Stimulated activated CD8-positive, alpha-beta memory T cell treated with anti-CD3 and anti-CD28 coated beads, Interleukin-4, amount 100 ng/mL, for 1 hour (primary cell): ENCODE measurements at places on chromosomes 7 and 10.

- no peak for DNase-seq
These were observed 1021.6 kb downstream of the GATA3 start for GRCh38 chr10:9076066-9076465.

DNA sequence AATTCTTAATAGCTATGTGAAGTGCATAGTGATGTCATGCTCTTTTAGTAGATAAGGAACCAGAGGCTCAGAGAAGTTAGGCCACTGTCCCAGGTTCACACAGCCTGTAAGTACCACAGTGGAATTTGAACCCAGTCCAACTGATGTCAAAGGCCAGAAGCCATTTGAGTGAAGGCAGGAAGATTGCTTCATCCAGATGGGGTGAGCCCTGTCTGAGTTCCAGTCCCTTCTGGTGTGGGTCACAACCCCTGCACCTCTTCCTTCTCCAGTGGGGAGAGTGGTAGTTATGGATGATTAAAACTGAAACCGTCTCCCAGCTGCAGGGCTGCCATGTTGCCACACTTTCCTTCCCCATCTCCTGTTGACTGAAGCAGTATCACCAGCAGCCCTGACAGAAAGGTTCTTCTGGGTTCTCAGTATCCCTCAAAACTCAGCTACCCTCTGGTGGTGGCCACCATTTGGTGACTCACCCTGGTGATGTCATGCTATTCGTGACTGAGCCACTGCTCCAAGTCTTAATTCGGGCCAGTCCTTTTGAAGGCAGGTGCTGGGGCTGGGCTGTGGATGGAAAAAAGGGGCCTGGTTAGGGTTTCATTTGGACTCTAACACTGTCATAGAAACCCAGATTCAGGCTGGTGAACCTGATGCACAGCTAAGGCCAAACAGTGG lies 1.5 kb upstream of the C10orf95 start:
- no peak for DNase-seq

GRCh38 chr7:133135451-133135850 lies 53.6 kb upstream of the CHCHD3 start:
- DNase-seq = no peak

DNA sequence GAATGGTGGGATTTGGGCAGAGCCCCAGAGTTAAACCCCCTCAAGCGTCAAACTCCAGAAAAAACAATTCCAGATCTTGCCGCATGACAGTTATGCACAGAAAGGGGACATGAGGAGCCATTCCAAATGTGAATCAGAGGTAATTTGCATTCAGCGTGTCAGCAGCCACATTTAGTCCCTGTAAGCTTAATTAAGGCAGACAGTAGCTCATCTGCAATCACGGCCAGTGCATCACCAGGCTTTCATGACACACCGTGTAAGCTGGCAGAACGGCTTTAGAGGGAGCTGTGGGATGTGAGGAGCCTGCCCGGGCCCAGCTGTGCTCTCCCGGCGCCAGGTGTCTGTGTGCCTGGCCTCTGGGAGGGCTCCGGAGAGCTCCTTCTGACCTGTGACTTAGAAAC lies 18.7 kb upstream of the PRKAG2 start:
- no peak for DNase-seq

DNA sequence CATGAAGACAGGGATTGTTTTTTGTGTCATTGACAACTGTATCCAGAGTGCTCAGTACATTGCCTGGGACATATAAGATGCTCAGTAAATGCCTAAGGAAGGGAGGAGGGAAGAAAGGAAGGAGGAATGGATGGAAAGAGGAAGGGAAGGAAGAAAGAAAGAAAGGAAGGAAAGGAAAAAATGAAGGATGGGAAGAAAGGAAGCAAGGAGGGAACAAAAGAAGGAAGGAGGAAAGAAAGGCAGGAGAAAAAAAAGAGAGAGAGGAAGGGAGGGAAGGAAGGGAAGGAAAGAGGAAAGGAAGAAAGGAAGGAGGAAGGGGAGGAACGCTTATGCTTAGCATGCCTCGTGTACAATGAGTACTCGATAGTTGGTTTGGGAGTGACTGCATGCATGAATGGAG lies 514.7 kb downstream of the RPS24 start:
- no peak for DNase-seq

DNA sequence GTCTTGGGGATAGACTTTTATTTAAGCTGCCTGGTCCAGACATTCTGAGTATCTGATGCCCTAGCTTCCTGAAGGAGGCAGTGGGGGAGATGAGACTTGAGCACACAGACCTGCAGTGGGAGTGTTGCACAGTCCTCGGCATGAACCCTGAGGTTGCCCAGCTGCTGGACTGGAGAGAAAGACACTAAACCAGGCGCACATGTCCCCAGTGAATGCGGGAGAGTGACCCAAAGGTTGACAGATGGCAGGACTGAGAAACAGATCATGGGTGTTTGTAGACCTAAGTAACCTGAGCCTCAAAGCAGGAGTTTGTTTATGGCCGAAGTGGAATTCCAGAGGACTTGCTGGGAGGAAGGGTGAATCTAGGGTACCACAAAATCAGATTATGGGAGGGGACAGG lies 15.7 kb upstream of the MSRB2 start:
- no peak for DNase-seq

DNA sequence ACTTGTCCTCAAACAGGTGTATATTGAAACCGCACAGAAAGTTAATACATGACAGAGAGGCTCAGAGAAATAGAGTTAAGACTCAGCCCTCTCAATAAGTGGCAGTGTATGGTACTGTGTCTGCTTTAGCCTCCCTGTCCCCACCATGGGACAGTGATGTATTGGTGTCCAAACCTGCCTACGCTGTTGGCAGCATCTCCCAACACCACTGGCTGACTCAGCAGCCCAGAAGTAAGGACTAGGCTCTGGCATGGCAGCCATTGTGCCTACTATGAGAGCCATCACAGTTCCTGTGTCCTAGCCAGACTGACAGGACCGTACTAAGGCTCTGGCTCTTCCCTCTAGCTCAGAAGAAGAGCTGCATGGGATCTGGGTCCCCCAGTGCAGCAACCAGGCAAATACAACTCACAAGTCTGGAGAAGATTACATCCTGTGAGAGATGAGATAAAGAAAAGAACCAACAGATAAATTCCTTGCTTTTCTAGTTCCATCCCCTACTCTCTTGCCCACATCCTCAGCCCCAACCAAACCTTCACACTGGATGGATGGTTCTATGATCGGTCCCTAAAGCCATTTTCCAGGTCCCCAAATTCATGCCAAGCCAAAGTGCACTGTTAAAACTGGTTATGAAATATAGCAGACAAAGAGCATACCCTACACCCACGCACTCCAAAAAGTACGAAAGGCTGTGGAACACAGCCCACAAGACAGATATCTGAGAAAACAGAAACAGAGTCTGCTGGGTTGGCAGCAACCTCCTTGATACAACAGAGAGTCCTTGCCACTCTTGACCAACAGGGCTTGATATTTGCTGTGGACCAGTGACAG lies 44.1 kb upstream of the DMTF1 start:
- no peak for DNase-seq

DNA sequence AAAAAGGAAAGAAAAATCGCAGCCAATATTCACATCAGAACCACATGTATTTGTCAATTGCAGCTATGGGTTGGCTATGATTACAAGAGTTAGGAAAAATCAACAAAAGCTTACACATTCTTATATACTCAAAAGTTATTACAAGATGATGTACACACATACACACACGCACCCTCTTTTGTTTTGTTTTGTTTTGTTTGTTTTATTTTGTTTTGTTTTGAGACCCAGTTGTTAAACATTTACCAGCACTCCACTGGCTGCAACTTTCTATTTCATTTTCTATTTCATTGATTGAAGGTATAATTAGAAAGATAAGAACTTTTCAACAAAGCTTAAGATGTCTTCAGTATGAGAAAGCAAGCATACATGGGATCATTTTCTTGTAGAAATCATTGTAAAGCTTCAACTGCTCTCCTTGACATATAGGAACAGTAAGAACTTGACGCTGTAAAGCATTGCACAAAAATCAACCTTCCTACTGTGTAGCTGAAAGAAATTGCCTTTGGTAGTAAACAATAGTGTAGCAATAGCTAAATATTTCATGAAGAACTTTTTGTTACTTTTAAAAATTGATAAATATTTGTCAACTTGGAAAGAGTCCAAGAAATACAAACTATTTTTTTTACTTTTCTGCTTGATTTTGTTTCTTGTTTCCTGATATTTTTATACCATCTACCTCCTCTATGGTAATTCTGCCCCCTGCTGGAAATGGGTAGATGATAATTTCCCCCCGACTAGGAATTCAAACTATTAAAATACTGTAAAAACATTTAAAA lies 205.9 kb downstream of the MBL2 start:
- no peak for DNase-seq

- DNase-seq = no peak
These were observed 10.3 kb upstream of the RARRES2 start for GRCh38 chr7:150351587-150352194.

GRCh38 chr7:121081327-121081936 lies 92.9 kb downstream of the CPED1 start:
- no peak for DNase-seq

DNA sequence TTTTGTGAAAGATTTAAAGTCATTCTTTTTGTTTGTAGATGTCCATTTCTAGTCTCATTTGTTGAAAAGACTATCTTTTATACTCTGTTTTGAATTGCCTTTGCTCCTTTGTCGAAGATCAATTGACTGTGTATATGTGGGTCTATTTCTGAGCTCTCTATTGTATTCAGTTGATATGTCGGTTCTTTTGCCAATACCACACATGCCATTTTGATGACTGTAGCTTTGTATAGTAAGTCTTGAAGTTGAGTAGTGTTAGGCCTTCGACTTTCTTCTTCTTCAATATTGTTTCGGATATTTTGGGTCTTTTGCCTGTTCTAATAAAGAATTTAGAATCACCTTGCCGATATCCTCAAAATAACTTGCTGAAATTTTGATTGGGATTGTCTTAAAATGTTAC lies 104.5 kb downstream of the CCSER2 start:
- DNase-seq = no peak

GRCh38 chr10:103849880-103850571 lies 5.3 kb downstream of the SH3PXD2A start:
- DNase-seq = no peak

GRCh38 chr7:140342727-140343514 lies 55.4 kb downstream of the SLC37A3 start:
- no peak for DNase-seq

DNA sequence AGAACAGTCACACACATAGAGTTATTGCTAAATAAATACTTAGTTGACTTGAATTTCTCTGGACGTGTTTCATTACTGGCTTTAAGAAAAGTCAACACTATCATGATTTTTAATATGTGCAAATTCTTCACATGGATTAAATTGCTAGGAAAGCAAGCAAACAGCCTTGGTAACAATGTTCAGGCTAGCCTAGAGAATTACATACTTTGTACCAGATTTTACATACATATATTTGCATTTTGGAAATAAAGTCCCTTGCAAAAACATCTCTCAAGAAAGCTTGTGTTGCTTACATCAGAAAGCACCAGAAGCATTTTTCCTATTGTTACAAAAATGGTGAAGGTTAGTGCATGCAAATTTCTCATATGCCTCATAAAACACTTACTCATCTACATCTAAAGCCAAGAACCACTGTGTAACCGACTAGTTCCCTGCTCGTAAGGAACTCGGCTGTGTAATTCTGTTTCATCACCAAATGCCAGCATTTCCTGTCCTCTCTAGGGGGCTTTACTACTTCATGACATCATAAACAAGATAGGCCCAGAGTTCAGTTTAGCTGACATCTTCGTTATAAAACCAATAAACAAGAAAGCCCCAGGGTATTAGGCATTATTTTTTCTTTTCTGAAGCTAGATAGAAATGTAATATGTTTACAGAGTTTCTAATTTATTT lies 87.8 kb downstream of the CFAP58 start:
- no peak for DNase-seq

GRCh38 chr7:123979876-123980275 lies 53.0 kb downstream of the TMEM229A start:
- no peak for DNase-seq

DNA sequence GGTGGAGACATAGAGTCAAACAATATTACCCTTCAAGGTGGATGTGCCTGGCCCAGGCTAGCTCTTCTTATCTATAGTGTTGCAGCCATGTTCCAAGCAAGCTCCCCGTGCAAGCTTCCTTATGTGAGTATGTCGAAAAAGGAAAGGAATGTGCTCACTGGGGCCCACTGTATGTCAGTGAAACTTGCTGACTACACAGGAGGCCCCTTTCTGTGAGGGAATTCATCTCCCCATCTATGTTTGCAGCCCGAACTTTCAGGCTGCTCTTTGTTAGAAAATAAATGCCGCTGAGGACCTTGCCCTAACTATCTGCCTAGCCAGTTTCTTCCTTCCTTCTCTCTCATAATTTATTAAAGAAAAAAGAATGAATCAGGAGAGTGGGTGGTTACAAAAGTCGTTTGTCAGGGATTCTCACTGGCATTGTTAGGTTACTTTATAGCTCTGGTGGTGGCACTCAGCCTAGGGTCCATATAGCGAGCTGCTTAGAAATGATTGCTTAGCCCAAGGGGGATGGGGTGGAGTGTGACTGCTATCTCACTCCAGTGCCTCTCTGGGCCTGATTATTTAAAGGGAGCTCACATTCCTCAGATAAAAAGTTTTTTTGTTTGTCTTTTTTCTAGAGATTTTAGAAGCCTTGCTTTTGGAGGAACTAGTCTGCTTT lies 302.1 kb downstream of the ABCA13 start:
- no peak for DNase-seq

- no peak for DNase-seq
These were observed 22.3 kb upstream of the PCBD1 start for GRCh38 chr10:70910486-70911341.

DNA sequence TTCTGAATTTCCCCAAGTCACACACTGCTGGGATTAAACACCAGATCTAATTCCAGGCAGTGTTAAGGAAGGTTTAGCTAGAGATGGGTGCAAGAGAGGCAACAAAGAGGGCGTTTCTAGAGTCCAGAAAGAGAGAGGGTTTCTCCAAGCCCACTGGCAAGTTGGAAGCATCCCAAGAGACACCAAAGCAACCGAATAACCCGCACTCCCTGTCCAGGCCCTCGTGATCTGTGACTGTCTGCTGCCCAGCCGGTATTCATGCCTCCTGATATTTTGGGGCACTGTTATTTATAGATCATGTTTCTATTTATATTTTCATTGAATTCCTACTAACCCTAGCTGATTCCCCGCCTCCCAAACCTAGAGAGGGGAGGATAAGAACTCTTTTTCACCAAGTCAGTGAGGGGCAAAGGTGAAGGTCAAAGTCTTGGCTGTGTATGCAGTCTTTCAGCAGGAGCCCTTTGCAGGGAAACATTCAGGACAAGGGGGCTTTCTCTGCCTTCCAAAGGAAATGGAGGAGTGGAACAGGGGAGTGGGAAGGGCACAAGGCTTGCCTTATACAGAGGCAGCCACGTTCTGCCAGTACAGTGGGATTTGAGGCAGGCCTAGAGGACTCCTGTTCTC lies 103.6 kb downstream of the SH3PXD2A start:
- no peak for DNase-seq

GRCh38 chr7:47288060-47288459 lies 293.9 kb downstream of the TNS3 start:
- DNase-seq = no peak

GRCh38 chr10:30847199-30847598 lies 184.5 kb downstream of the ZNF438 start:
- no peak for DNase-seq

DNA sequence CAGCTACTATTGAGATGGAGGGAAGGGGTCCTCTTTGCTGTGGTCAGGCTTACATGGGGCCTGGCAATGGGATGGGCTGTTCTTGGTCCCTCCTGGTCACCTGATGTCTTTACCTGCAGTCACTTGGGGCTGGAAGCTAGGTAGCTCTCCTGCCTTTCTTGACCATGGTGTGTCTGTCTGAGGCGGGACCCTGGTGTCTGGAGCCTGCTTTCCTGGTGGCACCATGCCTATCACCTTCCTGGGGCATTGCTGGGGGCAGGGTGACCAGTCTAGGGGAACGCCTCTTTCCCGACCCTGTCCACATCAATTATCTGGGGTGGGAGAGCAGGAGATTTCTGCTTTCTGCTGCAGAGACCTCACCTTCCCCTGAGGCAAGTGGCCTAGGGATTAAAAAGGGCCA lies 55.6 kb downstream of the ARHGAP22 start:
- no peak for DNase-seq
